ENCODE measurements at places on chromosomes 13 and 19.

DNA sequence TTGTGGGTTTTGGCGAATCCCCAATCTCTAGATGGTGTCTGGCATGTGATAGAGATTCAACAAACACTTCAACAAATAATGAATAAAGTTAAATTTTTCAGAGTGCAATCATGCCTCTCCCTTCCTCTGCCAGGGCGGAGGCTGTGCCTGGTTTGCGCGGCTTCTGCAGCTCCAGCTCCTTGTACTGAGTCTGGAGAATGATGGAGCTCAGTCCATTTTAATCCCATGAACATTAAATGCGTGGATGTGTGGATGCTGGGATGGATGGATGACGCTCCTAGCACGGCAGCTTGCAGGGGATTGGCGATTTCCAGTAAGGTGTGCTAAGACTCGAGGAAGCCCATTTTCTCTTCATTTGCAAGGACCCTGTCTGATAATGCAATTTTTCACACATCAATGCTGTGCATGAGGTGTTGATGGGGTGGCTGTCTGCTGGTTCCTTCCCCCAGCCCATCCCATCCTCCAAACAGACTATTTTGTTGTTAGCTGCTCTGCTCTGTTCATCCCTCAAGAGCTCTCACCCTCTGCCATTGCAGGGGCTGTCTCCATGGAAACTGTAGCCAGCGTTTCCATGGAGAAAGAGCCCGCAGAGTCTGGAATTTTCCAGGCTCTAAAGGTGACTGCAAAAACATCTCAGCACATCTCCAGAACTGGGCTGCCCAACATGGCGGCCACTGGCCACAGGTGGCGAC lies 92.6 kb upstream of the PEG3 start:
- DNase-seq = no peak

- DNase-seq = no peak
Observed at GRCh38 chr19:11405846-11406643, 13.1 kb downstream of the RGL3 start.

- DNase-seq = peak; percentile 52
Observed at GRCh38 chr13:52104624-52105023, 24.2 kb downstream of the NEK5 start.

DNA sequence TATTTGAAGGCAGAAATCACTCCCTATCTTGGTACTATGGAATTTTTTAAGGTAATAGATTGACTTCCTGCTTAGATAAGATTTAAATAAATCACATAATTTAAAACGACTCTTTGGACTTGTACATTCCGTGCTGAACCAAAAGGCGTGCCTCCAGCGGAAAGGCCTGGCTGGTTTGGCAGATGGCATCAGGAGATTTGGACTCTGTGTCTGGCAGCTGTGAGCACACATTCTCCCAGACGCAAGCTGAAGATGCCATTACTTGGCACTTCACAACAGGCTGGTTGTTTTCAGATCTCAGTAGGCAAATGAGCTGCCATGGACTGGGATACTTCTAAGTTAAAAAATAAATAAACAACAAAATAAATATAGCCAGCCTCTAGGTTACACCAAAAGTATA lies 104.5 kb upstream of the SLC15A1 start:
- no peak for DNase-seq

DNA sequence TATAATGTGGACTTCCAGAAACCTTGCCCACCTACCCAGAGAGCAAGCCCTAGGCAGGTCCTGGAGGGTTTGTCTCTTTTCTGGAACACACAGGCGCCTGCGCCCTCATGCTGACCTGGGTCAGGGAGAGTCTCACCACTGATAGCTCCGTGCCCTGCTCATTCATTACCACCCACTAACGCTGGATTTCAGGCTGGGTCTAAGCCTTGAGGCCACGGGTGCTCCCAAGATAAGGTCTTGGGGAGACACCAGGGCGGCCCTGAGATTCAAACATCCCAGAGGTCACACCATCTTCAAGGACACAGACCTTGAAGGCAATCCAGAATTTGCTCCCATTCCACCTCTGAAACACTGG lies 5.1 kb downstream of the S1PR2 start:
- DNase-seq = no peak

GRCh38 chr19:44865196-44865767 lies 19.2 kb downstream of the NECTIN2 start:
- DNase-seq = no peak

DNA sequence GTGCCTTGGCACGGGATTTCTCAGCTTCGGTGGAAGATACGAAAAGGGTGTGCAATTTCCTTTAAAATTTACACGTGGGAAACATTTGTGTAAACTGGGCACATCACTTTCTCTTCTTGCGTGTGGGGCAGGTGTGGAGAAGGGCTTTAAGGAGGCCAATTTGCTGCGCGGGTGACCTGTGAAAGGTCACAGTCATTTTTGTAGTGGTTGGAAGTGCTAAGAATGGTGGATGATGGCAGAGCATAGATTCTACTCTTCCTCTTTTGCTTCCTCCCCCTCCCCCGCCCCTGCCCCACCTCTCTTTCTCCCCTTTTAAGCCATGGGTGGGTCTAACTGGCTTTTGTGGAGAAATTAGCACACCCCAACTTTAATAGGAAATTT lies 7.2 kb downstream of the SLITRK5 start:
- DNase-seq = no peak

DNA sequence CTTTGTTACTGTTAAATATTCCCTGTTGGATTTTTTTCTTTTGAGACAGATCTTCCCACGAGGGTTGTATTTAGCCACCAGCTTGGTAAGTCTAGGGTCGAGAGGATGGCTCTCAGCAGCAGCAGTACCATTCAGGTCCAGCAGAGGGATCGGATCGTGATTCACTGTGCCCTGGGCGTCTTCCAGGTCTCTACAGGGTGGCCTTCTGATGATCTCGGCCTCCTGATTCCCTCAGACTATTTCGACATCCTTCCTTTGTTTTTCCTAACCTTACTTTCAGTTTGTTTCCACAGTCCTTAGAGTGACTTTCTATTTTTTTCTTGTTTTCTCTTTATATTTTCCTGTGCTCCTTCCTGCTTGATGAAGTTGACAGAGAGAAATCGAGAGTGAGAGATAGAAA lies 1436.9 kb downstream of the UQCRFS1 start:
- DNase-seq = peak; percentile 78

DNA sequence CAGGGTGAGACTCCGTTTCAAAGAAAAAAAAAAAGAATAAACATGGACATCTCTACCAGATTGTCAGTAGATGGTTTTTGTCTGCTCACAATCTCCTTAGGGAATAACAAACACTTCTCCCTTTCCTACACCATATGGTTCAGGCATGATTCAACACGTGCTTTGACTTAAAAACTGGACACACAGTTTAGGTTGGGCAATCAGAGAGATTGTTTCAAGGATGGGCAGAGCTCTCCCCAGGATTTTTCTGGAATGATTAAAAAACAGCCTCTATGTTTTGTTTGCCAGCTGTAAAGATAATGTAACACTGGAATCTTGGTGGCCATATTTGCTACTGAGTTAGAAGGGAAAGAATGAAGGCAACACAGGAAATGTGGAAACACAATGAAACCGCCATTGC lies 150.1 kb upstream of the TSC22D1 start:
- peak; percentile 73 for DNase-seq

All from choroid plexus epithelial cell (primary cell).